ENCODE measurements at places on chromosomes 6 and 20. TPM values are rescaled to one million over a fixed set of nuclear protein-coding genes. Genes with fewer than 3 reads are reported as not detected.

The FERMT1 gene
- total RNA-seq, result 7.3 TPM

The SLC22A2 gene
- total RNA-seq, result not detected

The CCR6 gene
- not detected for total RNA-seq

The ZSCAN9 gene
- total RNA-seq, result 14.0 TPM

The DEFB121 gene
- total RNA-seq, result not detected

The ZNF311 gene
- 0.43 TPM for total RNA-seq

The RBBP8NL gene
- not detected for total RNA-seq

The SPAG4 gene
- 5.0 TPM for total RNA-seq

The EPPIN gene
- not detected for total RNA-seq

The WFDC5 gene
- total RNA-seq, result not detected

The DNAH8 gene
- 1.5 TPM for total RNA-seq

The SIGLEC1 gene
- total RNA-seq, result under 0.01 TPM

The LY6G6C gene
- total RNA-seq, result not detected

The PPP1R16B gene
- not detected for total RNA-seq

The WFDC10B gene
- not detected for total RNA-seq

The ECT2L gene
- not detected for total RNA-seq
